ENCODE measurements at places on chromosomes 3 and 15. TPM values are rescaled to one million over a fixed set of nuclear protein-coding genes. Genes with fewer than 3 reads are reported as not detected.
A peak's percentile ranks its signal among the peaks of the same experiment; 100 is the strongest.

- no peaks in the 10 kb centered on the region for H3K36me3 ChIP-seq
- DNase-seq, result no peak
- H3K4me1 ChIP-seq, result no peaks in the 10 kb centered on the region
- H3K4me3 ChIP-seq, result no peak overlapping the region
These were observed 7.7 kb upstream of the AADACL2 start for GRCh38 chr3:151726016-151726415.

DNA sequence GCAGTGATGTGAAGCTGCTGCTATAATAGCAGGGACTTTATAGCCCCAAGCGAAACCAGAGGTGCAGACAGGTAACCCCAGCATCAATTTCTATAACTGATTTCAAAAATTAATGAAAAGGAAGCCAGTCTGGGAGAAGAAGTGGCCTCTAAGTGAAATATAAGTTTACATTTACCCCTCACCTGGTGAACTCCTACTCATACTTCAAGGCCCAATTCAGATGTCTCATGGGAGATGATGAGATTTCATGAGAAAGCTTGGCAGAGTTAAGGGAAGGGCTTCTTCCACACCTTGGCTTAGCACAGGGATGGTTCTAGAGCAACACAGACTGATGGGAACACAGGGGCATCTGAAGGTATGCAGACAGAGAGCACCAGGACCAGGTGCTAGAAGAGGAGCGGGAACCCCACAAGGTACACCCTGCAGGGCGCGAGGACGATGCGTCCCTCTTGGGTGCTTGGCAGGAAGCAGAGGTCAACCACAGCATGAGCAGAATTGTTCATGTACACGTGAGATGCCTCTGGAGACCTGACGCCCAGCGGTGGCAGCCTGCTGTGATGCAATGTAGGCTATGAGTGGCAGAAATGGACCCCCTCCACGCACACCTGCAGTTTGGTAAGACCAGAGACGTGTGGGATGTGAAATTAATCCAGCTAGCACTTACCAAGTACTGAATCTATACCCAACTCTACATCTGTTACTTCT lies 102.9 kb downstream of the SRGAP3 start:
- H3K27ac ChIP-seq, result no peak overlapping the region
- H3K4me1 ChIP-seq, result no peaks in the 10 kb centered on the region
- no peaks in the 10 kb centered on the region for H3K27me3 ChIP-seq
- H3K36me3 ChIP-seq, result no peaks in the 10 kb centered on the region
- no peak for DNase-seq

- no peak for DNase-seq
- peaks cover 6% of the 10 kb centered on the region for H3K4me1 ChIP-seq
- H3K27ac ChIP-seq, result no peak overlapping the region
- H3K4me3 ChIP-seq, result no peak overlapping the region
These were observed 113.8 kb downstream of the ITPR1 start for GRCh38 chr3:4606911-4607310.

DNA sequence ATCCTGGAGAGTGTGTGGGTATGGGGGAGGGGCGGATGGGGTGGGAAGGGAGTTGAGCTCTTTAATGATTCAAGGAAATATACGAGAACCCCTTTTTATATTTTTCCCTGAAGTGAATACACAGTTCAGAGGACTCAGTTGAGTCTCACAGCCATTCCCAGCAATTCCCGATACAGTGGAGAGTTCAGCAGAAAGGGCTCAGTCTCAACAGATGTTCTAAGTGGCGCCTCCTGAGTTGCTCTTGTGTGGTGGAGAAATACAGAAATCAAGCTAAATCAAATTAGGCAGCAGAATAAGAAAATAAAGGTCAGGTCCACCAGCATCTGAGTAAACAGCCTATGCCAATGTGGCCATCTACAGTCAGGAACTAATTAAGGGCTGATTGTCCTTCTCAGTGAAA lies 372.1 kb downstream of the NR2F2 start:
- H3K4me1 ChIP-seq, result no peaks in the 10 kb centered on the region
- no peak overlapping the region for H3K27ac ChIP-seq
- no peaks in the 10 kb centered on the region for H3K36me3 ChIP-seq
- no peak overlapping the region for H3K4me3 ChIP-seq

- H3K27ac ChIP-seq, result no peak overlapping the region
- no peak for DNase-seq
- H3K36me3 ChIP-seq, result no peaks in the 10 kb centered on the region
- H3K4me1 ChIP-seq, result no peaks in the 10 kb centered on the region
These were observed 98.9 kb upstream of the ST8SIA2 start for GRCh38 chr15:92294759-92295158.

GRCh38 chr3:149523512-149524299 lies 49.2 kb downstream of the TM4SF4 start:
- no peak for DNase-seq
- no peak overlapping the region for H3K4me3 ChIP-seq
- H3K27ac ChIP-seq, result no peak overlapping the region
- H3K27me3 ChIP-seq, result no peaks in the 10 kb centered on the region
- H3K4me1 ChIP-seq, result peaks cover 19% of the 10 kb centered on the region

GRCh38 chr3:43317461-43318316 lies 31.3 kb downstream of the SNRK start:
- no peaks in the 10 kb centered on the region for H3K27me3 ChIP-seq
- no peak overlapping the region for H3K27ac ChIP-seq
- no peak for DNase-seq
- H3K36me3 ChIP-seq, result no peaks in the 10 kb centered on the region

DNA sequence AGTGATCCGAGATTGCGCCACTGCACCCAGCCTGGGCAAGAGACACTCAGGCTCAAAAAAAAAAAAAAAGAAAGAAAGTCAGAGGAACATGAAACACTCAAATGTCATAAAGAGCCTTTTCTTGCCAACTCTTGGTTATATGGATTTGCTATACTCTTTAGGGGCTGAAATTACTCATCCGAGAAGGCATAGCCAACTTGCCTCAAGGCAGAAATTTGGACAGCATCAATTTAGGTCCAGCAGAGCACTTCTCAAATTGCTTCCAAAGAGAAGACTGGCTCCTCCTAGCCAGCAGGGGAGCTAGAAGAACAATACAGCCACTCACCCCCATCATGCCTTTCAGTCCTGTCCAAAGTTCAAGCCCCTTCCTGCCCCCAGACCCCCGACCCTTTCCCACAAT lies 43.8 kb downstream of the OSBPL10 start:
- no peaks in the 10 kb centered on the region for H3K36me3 ChIP-seq
- no peak for DNase-seq
- H3K4me1 ChIP-seq, result peaks cover 31% of the 10 kb centered on the region

GRCh38 chr15:64693134-64693533 lies 82.3 kb downstream of the RBPMS2 start:
- no peak for DNase-seq
- H3K4me1 ChIP-seq, result peaks cover 68% of the 10 kb centered on the region
- peaks cover 40% of the 10 kb centered on the region for H3K36me3 ChIP-seq
- no peaks in the 10 kb centered on the region for H3K27me3 ChIP-seq
- no peak overlapping the region for H3K4me3 ChIP-seq
- peak overlapping the region; percentile 33 for H3K27ac ChIP-seq

- peak overlapping the region; percentile 92 for H3K27ac ChIP-seq
- no peaks in the 10 kb centered on the region for H3K27me3 ChIP-seq
- peaks cover 5% of the 10 kb centered on the region for H3K36me3 ChIP-seq
- H3K4me3 ChIP-seq, result peak overlapping the region; percentile 100
These were observed 3.3 kb downstream of the PKM start for GRCh38 chr15:72227720-72228119.

DNA sequence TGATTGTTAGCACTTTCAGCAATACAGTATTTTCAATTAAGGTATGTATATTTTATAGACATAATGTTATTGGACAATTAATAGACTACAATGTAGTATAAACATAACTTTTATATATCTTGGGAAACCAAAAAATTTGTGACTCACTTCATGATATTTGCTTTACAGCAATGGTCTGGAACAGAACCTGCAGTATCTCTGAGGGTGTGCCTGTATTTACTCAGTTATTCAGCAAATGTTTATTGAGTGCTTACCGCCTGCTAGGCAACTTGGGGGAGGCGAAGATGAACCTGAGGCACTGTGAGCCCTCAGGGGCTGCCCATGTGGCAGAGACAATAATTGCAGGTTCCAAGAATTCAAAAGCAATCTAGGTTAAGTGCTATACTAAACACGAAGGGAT lies 144.8 kb downstream of the GABRB3 start:
- no peaks in the 10 kb centered on the region for H3K27me3 ChIP-seq
- no peaks in the 10 kb centered on the region for H3K36me3 ChIP-seq
- peak overlapping the region; percentile 47 for H3K27ac ChIP-seq
- no peaks in the 10 kb centered on the region for H3K4me1 ChIP-seq

- H3K27me3 ChIP-seq, result no peaks in the 10 kb centered on the region
- H3K4me1 ChIP-seq, result no peaks in the 10 kb centered on the region
- H3K27ac ChIP-seq, result no peak overlapping the region
These were observed 190.0 kb downstream of the PLCH1 start for GRCh38 chr3:155554777-155555451.

- no peaks in the 10 kb centered on the region for H3K36me3 ChIP-seq
- no peak for DNase-seq
- peak overlapping the region; percentile 78 for H3K27ac ChIP-seq
- H3K4me3 ChIP-seq, result no peak overlapping the region
- H3K27me3 ChIP-seq, result no peaks in the 10 kb centered on the region
These were observed 67.0 kb downstream of the NOX5 start for GRCh38 chr15:69081310-69082004.

GRCh38 chr15:99965376-99965775 lies 232.1 kb upstream of the LYSMD4 start:
- H3K4me1 ChIP-seq, result no peaks in the 10 kb centered on the region
- H3K4me3 ChIP-seq, result no peak overlapping the region
- no peaks in the 10 kb centered on the region for H3K36me3 ChIP-seq
- peak; percentile 16 for DNase-seq
- H3K27ac ChIP-seq, result no peak overlapping the region

CELF6 gene
- 5.4 TPM for total RNA-seq

AGBL1 gene
- total RNA-seq, result 6.5 TPM

KY gene
- 0.29 TPM for total RNA-seq
